ENCODE measurements at places on chromosomes 13 and 19.

DNA sequence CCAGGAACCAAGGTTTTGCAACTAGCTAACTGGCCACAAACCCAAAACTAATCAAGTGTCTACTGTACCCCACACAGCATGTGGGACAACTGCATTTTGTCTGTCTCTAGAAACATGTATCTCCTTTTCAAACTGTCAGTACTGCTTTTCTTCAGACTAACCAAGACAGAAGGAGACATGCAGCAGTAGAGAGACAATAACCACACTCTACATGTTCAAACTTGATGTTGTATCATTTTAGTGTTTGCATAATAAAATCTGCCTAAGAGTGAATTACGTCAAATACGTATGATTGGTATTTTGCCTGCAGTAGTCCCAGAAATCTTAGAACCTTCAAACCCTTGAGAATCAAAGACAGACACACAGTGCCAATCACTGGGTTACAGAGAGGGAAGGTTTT, 22.0 kb upstream of the FREM2 start:
- no peak for DNase-seq

DNA sequence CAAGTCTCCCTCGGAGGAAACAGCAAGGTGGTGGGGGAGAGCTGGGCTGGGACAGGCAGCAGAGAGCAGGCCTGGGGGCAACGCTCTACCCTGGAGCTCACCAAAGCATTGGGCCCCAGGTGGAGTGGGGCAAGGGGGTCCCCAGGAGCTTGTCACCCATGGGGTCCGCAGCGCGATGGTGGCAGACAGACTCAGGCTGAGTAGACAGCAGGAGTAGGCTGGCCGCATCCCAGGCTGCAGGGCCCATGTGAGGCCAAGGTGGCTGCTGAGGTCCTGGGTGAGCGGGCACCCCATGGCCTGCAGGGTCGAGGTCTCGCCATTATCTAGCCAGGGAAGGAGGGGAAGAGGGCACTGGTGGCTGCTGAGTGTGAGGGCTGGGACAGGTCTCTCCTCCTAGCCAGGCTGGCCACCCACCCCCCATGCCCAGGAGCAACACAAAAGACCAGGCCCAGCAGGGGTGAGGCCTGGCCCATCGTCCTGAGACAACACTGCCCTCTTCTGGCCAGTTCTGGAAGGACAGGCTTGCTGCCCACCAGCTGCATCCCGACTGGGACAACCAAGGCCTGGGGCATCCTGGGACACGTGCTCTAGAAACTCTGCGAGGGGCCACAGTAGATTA, 33.1 kb downstream of the CEBPG start:
- DNase-seq: peak; percentile 82

GRCh38 chr13:31860002-31860401, 120.7 kb downstream of the RXFP2 start:
- peak; percentile 5 for DNase-seq

GRCh38 chr19:7297742-7298141, 3.5 kb upstream of the INSR start:
- no peak for DNase-seq

DNA sequence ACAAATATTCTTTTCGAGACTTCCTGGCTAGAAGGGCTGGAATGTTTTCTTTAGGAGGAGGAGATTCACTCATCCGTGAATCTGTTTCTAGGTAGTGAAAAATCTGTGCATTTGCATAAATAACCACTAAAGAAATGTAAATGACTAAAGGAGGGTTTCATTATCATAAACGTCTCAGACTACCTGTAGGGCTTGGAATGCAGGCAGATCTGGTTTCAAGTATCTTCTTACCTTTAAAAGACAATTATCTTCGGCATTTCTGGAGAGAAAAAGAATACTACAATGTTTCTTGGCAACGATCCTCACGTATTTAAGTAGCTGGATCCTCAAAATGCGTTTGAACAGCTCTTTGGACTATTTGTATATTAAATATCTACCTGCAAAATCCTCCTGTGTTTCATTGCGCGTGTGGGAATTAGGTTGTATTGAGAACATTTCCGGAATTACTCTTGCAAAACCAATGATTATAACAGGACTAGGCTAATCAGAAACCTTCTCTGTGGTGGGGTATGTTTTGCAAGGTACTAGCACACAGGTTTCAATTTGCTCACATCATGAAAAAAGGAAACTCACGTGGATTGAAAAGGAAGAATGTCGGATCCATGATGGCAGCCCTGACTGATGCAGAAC, 291.1 kb upstream of the ARGLU1 start:
- DNase-seq: peak; percentile 29

GRCh38 chr19:35925501-35925900, 10.7 kb upstream of the LRFN3 start:
- DNase-seq: no peak
